Hematopoietic multipotent progenitor cell treated with erythropoietin and hydrocortisone succinate and interleukin-3 and kit ligand, for 4 days (in vitro differentiated cells): ENCODE measurements at places on chromosomes 4 and X.
A peak's percentile ranks its signal among the peaks of the same experiment; 100 is the strongest.

DNA sequence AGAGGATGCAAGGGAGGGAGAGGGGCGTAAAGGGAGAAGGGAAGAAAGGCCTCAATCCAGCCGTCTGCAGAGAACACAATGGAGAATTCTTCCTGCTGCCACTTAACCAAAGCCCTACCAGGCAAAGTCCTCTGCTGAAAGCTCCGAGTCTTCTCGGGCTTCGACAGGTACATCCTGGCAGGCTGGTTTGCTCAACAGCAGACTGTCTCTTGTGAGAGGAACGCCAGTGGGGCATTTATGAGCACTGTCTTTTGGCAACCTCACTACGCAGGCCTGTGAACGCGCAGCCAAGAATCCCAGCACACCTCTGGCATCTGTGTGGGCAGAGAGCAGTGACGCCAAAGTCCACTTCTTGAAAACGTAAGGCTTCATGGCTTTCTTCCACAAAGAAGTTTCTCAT, 207.5 kb upstream of the FAM9B start:
- DNase-seq: no peak

- DNase-seq: peak; percentile 32
Observed at GRCh38 chr4:23260511-23260910, 567.8 kb downstream of the GBA3 start.

GRCh38 chr4:68597482-68597881, 21.4 kb upstream of the UGT2B17 start:
- DNase-seq: no peak

GRCh38 chr4:156788782-156789181, 182.8 kb downstream of the PDGFC start:
- peak; percentile 29 for DNase-seq

- DNase-seq: no peak
Observed at GRCh38 chr4:97812768-97813167, 330.5 kb downstream of the STPG2 start.

- DNase-seq: no peak
Observed at GRCh38 chr4:92864096-92864495, 560.3 kb downstream of the GRID2 start.

DNA sequence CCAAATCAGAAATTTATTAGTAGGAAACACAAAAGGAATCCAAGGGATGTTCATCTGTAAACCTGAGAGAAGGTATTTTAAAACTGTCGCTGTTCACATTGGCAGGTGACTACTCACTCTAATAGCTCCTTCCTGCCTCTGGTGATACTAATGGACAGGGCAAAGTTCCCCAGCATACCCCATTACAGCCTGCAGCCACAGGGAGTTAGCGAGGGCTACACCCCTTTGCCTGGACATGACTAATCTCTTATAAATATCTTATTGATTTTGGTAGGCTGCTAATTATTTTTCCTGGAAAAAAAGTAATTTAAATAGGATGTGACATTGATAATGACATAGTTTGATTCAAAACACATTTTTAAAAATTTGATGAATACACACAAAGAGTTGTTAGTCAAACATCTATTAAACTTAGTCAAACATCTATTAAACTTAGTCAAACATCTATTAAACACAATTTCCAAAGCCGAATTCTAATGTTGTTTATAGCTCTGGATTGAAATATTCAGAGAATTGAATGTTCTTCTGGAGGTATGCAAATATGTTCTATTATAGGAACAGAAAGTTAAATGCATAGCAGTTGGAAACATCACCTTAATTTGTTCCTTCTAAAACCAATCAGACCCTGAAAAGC, 83.0 kb upstream of the CBR4 start:
- no peak for DNase-seq

DNA sequence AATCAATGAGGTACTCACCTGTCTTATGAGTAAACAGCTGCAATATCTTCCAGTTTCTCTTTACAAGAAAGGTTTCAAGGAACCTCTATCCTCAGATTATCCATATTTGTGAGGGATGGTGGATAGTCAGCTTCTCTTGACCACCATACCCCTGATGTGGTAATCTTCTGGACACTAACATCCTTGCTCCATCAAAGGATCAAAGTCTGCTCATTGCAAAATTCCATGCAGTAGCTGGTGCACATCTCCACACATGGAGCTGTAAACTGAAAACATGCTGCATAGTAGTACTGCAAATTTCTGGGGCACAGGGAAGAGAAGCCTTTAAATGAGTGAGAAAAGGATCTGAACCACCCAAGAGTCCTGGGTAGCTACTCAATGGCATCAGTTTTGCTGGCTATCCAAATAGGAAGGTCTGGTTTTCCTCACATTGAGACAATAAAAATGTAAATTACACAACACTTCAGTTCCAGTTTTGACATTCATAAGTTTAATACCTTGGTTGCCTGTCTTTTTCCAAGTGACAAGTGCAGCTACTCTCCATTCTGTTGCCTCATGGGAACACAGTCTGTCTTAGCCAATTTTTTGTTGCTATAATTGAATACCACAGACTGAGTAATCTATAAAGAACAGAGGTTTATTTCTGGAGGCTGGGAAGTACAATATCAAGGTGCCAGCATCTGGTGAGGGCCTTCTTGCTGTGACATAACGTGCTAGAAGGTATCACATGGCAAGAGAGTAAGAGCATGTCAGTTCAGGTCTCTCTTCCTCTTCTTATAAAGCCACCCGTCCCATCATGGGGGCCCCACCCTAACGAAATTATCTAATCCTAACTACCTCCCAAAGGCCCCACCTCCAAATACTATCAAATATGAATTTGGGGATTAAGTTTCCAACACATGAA, 34.4 kb upstream of the ARHGEF6 start:
- DNase-seq: peak; percentile 58

DNA sequence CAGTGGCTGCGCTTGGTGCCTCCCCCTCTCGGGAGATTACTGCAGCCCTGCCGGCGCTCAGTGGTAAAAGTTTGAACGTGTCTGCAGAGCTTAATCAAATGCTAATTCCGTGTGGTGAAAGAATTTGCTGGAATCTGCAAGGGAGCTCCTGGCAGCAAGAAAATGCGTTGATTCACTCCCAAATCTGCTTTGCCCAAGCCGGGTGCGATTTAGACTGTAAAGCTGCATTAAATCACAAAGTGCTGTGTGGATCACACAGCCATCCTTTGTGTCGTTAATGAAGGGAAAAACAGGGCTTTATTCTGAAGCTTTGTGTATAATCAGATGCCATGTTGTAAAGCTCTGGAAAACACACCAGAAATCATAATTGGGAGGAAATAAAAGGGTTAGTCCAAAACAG, 444.1 kb downstream of the BCOR start:
- no peak for DNase-seq

GRCh38 chr4:180798036-180798577, 1445.1 kb upstream of the TENM3 start:
- no peak for DNase-seq

GRCh38 chr4:154025110-154025509, 236.2 kb upstream of the SFRP2 start:
- no peak for DNase-seq

DNA sequence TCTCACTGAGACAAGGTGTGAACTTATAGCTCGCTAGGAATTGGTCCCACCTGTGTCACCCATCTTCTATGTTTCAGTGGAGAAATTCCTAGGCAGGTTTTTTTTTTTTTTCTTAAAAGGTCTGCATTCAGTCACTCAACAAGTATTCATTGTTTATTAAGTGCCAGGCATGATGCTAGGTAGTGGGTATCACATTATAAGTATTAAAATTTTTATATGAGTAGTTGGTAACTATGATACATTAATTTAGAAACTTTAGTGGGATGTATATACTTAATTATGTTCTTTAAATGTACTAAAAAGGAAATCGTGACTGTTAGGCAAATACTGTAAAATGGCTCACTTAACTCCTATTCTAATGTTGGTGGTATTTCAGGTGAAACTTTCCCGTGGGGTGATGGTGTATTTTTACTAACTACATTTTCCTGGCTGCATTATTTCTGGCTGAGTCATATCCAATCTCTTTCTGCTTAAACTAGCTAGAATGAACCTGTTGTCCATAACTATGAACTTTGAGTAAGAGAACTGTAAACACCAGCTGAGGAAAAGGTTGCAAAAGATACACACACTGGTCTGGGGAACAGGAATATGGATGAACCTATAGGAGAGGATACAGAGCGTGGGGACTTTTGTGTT, 49.3 kb upstream of the MED14 start:
- DNase-seq: no peak

DNA sequence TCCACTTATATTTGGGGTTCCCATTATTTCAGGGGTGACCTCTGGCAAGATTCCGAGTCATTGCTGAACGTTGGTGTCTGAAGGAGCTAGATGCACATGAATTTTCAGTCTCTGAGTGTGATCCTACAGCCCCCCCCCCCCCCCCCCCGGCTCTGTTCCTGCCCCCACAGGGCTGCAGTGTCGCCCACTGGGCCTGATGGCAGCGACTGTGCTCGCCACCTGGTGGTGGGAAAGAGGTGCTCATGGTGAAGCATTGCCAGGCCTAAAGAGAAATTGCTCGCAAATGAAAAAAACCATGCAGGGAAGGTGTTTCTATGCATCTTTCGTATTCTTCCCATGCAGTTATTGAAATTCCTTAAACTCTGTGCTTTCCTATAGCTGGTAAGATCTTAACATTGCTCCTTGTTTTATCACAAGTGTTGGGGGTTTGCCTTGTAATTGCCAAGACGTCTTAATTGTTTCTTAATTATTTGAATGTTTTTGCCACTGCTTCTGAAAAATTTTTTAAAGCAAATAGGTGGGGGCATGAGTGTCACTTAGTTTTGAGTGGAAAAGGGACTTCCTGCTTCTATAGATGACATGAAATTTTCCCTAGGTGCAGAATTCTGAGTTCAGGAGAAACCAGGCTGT, 63.2 kb downstream of the CLDN22 start:
- DNase-seq: peak; percentile 77

DNA sequence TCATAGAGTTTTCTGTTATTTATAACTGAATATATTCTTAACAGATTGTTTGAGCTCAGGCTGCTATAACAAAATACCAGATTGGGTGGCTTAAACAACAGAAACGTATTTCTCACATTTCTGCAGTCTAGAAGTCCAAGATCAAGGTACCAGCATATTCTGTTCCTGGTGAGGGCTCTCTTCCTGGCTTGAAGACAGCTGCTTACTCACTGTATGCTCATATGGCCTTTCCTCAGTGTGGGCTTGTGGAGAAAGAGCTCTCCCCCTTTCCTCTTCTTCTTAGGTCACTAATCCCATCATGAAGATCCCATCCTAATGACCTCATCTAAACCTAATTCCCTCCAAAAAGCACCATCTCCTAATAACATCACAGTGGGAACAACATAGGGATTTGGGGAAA, 117.8 kb downstream of the RASGEF1B start:
- DNase-seq: no peak

DNA sequence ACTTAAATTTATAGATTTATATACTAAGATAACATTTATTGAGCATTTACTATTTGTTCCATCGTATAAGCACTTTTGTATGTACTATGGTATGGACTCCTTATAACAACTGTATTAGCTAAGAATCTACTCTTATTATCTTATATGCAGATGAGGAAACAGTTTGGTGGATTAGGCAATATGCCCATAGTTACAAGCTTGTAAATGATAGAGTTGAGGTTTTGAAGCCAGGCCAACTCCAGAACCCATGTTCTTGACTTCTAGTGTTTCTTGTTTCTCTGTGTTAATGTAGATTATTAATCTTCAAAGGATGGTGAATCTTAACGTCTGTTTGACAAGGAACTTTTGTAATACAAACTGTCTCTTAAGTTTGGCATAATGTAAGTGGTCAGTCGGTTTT, 71.3 kb downstream of the STIM2 start:
- peak; percentile 89 for DNase-seq

DNA sequence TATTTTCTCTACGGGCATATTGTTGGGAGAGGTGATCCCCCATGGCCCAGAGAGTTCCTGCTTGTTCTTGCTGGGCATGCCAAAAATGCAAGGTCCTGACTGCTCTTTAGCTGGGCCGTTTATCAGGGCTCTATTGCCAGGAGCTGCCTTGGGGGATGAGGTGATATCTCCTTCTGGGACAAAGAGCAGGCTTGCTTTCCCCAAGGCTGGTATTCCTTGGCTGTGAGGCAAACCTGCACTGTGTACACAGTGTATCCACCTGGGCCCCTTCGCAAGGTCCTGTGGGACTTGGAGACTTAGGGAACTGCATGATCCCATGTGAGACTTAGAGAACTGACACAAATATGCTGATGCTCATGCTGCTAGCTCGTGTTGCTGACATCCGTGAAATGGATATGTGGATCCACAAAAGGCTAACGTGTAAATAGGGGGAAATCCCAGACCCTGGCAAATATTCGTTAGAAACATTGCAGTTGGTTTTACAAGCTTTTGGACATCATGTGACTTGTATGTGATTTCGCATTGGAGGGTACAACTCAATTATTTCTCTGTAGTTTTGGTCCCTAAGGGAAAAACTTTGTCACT, 24.4 kb upstream of the ZFX start:
- DNase-seq: no peak

- DNase-seq: no peak
Observed at GRCh38 chr4:26294904-26295303, 25.9 kb upstream of the RBPJ start.

GRCh38 chr4:84164201-84164600, 334.9 kb downstream of the NKX6-1 start:
- no peak for DNase-seq

- DNase-seq: no peak
Observed at GRCh38 chr4:52716364-52717151, 34.7 kb downstream of the ERVMER34-1 start.

DNA sequence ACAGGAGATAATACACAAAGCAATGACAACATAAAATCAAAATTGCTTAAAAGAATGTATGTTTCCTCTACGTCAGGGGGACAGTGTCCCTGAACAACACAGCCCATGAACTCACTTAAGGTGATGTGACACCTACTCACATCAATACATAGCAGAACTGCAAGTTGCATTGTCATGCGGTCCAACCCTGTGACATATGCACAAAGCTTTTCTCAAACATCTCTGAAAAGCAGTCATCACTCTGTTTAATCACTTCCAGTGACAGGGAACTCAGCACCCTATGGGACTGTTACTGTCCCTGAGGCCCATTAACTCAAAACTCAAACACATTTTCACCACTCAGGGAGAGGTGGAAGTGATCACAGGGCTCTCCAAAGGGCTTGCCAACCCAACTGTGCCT, 2.4 kb downstream of the STX18 start:
- no peak for DNase-seq

GRCh38 chr4:167883266-167883665, 209.1 kb upstream of the ANXA10 start:
- no peak for DNase-seq

GRCh38 chrX:37684973-37685372, 618 bp upstream of the XK start:
- peak; percentile 18 for DNase-seq

DNA sequence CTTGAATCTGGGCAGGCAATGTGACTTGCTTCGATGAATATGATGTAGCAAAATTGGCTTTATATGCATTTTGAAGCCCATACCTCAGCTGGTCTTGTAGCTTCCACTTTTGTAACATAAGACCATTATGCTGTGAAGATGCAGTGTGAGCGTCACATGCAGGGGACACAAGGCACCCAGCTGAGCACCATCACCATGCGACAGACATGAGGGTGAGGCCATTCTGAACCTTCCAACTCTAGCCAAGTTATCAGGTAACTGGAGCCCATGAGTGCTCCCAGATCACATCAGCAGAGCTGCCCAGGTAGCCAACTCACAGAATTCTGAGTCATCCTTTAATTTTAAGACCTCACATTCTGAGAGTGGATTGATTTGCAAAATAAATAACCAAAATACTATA, 705.9 kb downstream of the FSTL5 start:
- no peak for DNase-seq
